Colonic mucosa (tissue), 4 donors: ENCODE measurements at places on chromosomes 3 and 15.

- no peak for DNase-seq
- H3K27ac ChIP-seq, result no peak overlapping the region
- H3K4me1 ChIP-seq, result no peaks in the 10 kb centered on the region
- no peaks in the 10 kb centered on the region for H3K27me3 ChIP-seq
- H3K4me3 ChIP-seq, result no peak overlapping the region
- H3K36me3 ChIP-seq, result no peaks in the 10 kb centered on the region
Observed at GRCh38 chr3:29475854-29476253, 195.0 kb downstream of the RBMS3 start.

DNA sequence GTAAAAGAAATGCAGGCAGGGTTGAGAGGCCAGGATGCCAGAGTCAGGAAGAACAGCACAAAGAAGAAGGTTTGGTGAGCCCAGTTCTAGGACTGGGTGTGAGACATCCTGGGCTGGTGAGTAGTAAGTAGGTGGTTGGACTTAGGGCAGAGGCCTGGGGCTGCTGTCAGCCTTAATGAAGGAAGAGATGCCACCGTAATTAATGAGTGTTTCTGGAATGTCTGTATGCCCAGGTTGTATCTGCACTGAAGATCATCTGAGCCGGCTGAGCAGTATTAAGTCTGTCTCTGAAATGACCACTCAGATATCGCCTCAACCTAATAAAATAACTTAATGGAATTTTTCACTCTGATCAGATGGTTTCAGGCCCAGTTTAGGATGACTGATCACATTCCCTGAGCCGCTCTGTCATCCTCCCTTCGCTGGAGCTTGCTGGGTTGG, 532.9 kb upstream of the IL12A start:
- H3K27me3 ChIP-seq, result no peaks in the 10 kb centered on the region
- no peaks in the 10 kb centered on the region for H3K4me1 ChIP-seq
- H3K27ac ChIP-seq, result no peak overlapping the region
- no peak for DNase-seq
- no peaks in the 10 kb centered on the region for H3K36me3 ChIP-seq
- no peak overlapping the region for H3K4me3 ChIP-seq

- peaks cover 11% of the 10 kb centered on the region for H3K4me1 ChIP-seq
- H3K36me3 ChIP-seq, result no peaks in the 10 kb centered on the region
- no peaks in the 10 kb centered on the region for H3K27me3 ChIP-seq
- no peak overlapping the region for H3K4me3 ChIP-seq
- no peak for DNase-seq
Observed at GRCh38 chr3:136958939-136959338, 1.2 kb downstream of the IL20RB start.

DNA sequence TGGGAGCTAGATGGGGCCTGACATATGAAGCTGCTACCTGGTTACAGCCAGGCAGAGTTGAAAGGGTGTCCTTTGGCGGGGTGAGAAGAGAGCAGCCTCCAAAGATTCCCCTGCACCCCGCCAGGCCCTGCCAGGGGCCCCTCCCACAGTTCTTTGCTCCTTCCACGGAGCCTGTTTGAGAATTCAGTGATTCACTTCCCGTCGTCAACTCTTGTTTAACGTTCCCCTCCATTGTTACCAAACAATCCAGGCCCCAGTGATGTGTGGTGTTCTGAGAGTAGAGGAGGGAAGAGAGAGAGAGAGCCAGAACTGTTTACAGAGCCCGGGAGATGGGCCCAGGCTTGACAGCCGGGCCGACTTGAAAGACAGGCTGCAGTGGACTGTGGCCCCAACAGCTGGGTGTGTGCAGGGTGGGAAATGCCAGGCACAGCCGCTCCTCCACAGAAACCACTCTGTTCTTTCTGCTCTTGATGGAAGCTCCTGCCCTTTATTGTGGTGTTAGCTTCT, 81.5 kb downstream of the SMAD3 start:
- H3K4me3 ChIP-seq, result no peak overlapping the region
- H3K27me3 ChIP-seq, result no peaks in the 10 kb centered on the region
- peak; percentile 88 for DNase-seq
- H3K36me3 ChIP-seq, result no peaks in the 10 kb centered on the region
- peak overlapping the region; percentile 70 for H3K27ac ChIP-seq

GRCh38 chr3:133927540-133928066, 31.9 kb upstream of the RAB6B start:
- no peaks in the 10 kb centered on the region for H3K4me1 ChIP-seq
- H3K36me3 ChIP-seq, result no peaks in the 10 kb centered on the region
- H3K27ac ChIP-seq, result no peak overlapping the region
- peak overlapping the region; percentile 22 for H3K4me3 ChIP-seq
- DNase-seq, result peak; percentile 56

DNA sequence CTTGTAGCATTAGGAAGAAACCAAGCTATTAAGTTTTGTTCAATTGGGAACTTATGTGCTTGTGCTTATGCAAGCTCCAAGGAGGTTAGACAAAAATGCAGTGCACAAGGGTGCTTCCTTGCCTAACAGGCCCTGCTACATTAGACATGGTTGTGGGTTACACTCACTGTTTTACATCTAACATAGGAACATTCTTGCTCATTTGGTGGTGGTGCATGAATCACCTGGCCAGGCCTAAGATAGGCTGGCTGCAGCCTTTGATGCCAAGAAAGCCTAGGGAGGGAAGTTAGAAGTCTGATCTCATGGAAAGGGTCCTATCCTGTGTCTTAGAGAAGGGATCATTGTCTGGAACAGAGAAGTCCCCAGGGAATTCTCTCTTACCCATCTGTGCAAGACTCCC, 43.5 kb downstream of the CA12 start:
- no peak overlapping the region for H3K27ac ChIP-seq
- H3K4me3 ChIP-seq, result no peak overlapping the region
- H3K4me1 ChIP-seq, result no peaks in the 10 kb centered on the region
- H3K27me3 ChIP-seq, result no peaks in the 10 kb centered on the region
- DNase-seq, result no peak
- no peaks in the 10 kb centered on the region for H3K36me3 ChIP-seq

DNA sequence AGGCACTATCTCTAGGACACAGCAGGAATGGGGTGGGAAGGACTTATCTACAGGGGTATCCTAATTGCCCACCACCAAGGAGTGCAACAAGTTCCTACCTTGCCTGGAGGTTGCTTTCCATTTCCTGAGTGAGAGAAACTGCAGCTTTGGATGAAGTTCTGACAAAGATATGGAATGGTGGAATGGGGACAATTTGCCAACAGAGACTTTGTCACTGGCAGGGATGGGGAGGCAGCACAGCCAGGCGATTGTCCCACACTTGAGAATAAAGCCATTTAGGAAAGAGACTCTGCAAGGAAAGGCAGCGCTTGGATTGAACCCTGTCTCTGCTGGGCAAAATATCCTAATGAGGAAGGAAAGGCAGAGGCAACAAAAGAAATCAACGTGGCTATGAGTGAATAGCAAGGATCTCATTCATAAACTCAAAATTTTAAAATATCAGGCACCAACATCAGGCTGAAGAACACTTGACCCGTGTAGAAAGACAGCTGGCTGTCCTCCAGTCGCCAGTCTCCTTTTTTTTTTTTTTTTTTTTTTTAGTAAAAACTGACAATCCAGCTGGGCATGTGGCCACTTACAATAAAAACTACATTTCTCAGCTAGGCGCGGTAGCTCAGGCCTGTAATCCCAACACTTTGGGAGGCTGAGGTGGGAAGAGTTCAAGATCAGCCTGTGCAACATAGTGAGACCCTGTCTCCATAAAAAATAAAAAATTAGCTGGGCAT, 31.6 kb upstream of the PDE8A start:
- no peaks in the 10 kb centered on the region for H3K4me1 ChIP-seq
- H3K27ac ChIP-seq, result no peak overlapping the region
- no peaks in the 10 kb centered on the region for H3K27me3 ChIP-seq

GRCh38 chr3:143755978-143756377, 92.3 kb downstream of the SLC9A9 start:
- H3K27ac ChIP-seq, result no peak overlapping the region
- H3K36me3 ChIP-seq, result no peaks in the 10 kb centered on the region
- no peaks in the 10 kb centered on the region for H3K4me1 ChIP-seq
- H3K4me3 ChIP-seq, result no peak overlapping the region
- H3K27me3 ChIP-seq, result no peaks in the 10 kb centered on the region
- DNase-seq, result no peak

GRCh38 chr15:101538996-101539395, 49.5 kb upstream of the PCSK6 start:
- H3K27ac ChIP-seq, result no peak overlapping the region
- no peaks in the 10 kb centered on the region for H3K27me3 ChIP-seq
- no peaks in the 10 kb centered on the region for H3K4me1 ChIP-seq
- peak; percentile 11 for DNase-seq
- no peaks in the 10 kb centered on the region for H3K36me3 ChIP-seq

DNA sequence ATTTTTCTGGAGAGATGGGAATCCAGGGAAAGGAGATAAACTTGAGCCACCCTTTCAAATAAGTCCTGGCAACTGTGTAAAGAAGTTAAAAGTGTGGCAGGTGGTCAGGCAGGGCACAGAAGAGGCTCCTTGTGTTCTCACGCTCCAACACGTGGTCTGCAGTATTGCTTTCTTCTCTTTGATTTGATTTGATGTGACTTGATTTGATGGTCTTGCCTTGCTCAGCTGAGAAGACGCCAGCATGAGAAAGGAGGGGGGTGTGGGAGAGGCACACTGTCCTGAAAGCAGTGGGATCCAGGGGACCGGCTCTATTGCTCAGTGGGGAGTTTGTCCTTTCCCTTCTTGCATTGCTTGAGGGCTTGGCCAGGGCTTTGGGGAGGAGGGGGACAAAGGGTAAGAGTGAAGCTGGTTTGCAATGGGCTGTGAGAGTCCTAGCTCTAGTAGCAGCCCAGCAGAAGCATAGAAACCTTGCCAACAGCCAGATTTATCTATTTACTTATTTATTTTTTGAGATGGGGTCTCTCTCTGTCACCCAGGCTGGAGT, 25.7 kb upstream of the NEO1 start:
- no peaks in the 10 kb centered on the region for H3K27me3 ChIP-seq
- no peaks in the 10 kb centered on the region for H3K4me1 ChIP-seq
- H3K4me3 ChIP-seq, result no peak overlapping the region
- no peak for DNase-seq

- no peak overlapping the region for H3K4me3 ChIP-seq
- DNase-seq, result no peak
- no peaks in the 10 kb centered on the region for H3K27me3 ChIP-seq
- no peak overlapping the region for H3K27ac ChIP-seq
- no peaks in the 10 kb centered on the region for H3K4me1 ChIP-seq
Observed at GRCh38 chr3:170709046-170709445, 123.2 kb upstream of the SLC7A14 start.

GRCh38 chr15:92005154-92005553, 151.6 kb downstream of the SLCO3A1 start:
- no peak overlapping the region for H3K4me3 ChIP-seq
- peak; percentile 39 for DNase-seq
- H3K4me1 ChIP-seq, result peaks cover 8% of the 10 kb centered on the region
- H3K27me3 ChIP-seq, result no peaks in the 10 kb centered on the region
- H3K36me3 ChIP-seq, result no peaks in the 10 kb centered on the region

DNA sequence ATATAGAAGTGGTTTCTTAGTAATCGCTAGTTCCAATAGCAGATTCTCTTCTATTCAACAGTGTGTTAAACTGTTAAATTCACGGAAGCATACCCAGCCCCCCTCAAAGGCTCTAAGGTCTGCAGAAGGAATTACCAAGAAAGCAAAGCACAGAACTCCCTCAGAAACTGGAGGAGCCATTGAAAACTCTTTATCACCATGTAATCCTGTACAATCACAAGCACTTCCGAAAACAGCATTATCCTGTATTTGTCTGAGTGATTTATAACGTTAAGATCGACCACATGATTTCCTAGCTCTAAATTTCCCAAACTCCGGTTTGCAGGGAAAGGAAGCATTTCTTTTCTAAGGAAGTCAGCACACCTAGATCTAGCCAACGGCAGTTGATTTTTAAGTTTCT, 20.0 kb downstream of the MYO1E start:
- H3K4me3 ChIP-seq, result no peak overlapping the region
- H3K27me3 ChIP-seq, result no peaks in the 10 kb centered on the region
- H3K4me1 ChIP-seq, result no peaks in the 10 kb centered on the region
- no peak for DNase-seq

DNA sequence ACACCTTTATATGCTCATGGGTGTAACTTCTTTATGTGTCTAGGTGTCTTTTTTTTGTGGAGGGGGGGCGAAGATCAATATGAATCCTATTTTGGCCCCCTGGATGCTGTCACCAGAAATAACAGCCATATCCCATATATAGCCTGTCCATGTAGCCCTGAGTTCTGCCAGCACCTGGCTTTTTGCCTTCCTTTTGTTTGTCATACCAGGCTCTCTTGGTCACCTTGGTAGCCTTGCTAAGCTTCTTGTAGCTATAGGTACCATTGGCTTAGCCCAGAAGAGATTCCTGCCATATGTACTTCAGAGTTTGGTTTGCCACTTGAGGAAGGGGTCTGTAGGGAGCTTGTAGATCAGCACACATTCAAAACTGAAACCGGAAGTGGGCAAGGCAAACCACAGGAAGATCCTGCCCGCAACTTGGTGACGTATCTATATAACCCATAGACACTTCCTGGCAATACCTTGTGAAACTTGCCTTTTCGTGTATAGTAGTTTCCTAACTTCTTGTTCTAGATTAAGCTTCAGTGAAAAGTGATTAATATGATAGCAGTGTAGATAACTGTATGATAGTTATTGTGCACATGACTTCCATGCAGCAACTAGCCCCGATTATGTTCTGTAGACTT, 11.9 kb downstream of the RASA2 start:
- H3K27ac ChIP-seq, result peak overlapping the region; percentile 36
- H3K27me3 ChIP-seq, result no peaks in the 10 kb centered on the region
- H3K4me3 ChIP-seq, result no peak overlapping the region
- H3K4me1 ChIP-seq, result no peaks in the 10 kb centered on the region

DNA sequence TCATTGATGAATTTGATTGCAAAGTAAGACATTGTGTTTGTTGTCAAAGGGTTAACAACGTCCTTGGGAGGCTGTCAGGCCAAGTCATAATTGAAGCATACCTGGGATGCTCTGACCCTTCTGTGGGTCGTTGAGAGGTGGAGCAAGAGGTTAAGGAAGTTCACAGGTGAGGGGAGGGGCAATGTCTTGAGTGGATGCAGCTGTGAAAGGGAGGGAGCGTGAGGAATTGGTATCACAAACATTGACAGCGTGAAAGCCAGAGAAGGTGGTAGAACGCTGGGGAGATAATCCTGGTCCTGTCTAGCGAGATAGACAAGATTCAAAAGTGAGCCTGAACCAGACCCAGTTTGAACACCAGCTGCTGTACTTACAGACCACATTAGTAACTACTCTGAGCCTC, 79.4 kb downstream of the HES1 start:
- H3K4me1 ChIP-seq, result no peaks in the 10 kb centered on the region
- no peak overlapping the region for H3K27ac ChIP-seq
- no peaks in the 10 kb centered on the region for H3K36me3 ChIP-seq

- H3K27ac ChIP-seq, result no peak overlapping the region
- no peak overlapping the region for H3K4me3 ChIP-seq
- no peaks in the 10 kb centered on the region for H3K27me3 ChIP-seq
Observed at GRCh38 chr15:64134345-64134829, 17.1 kb upstream of the SNX22 start.

DNA sequence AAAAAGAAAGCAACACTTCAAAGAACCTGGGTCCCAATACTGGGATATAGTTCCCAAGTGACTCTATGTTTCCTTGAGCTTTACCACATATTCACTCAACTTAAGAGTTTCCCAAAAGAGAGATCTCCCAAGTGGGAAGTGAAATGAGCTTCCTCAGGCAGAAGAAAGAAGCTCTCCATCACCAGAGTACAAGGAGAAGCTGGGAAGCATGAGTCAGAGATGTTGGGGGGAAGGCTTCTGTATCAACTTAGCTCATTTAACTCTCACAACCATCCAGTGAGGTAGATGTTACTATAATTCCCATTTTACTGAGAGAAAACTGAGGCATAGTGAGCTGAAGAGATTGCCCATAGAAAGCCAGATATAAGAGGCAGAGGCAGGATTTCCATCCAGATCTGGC, 47.0 kb upstream of the TRIM42 start:
- H3K4me3 ChIP-seq, result no peak overlapping the region
- H3K4me1 ChIP-seq, result no peaks in the 10 kb centered on the region
- no peak overlapping the region for H3K27ac ChIP-seq
- no peaks in the 10 kb centered on the region for H3K27me3 ChIP-seq
- DNase-seq, result no peak
